ENCODE measurements at places on chromosomes 6 and 20.

GRCh38 chr6:38753707-38754106 is 38.6 kb downstream of the DNAH8 start:
- no peak for DNase-seq

GRCh38 chr6:158697811-158698210 is 48.0 kb downstream of the SYTL3 start:
- no peak for DNase-seq

- DNase-seq, result no peak
Measured at GRCh38 chr6:149782337-149782736, 32.8 kb downstream of the PCMT1 start.

GRCh38 chr6:116422238-116422637 is 38.9 kb upstream of the CALHM6 start:
- no peak for DNase-seq

GRCh38 chr6:170148709-170149470 is 142.0 kb downstream of the DLL1 start:
- no peak for DNase-seq

DNA sequence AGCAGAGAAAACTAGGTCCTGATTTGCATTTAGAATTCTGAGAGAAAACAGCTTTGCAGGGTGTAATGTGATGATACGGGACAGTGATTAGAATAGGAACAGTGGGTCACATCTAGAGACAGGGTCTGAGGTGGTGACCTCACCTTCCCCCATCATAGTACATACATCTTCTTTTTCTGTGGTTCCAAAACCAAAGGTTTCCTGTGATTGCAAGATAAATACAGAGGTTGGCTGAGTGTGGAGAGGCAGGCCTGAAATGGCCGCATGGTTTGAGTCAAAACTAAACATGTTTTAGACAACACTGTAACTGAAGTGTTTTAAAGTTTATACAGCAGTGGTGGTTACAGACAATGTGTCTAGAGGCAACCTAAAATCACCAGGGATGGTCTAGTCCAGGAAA is 10.4 kb upstream of the NT5DC1 start:
- no peak for DNase-seq

DNA sequence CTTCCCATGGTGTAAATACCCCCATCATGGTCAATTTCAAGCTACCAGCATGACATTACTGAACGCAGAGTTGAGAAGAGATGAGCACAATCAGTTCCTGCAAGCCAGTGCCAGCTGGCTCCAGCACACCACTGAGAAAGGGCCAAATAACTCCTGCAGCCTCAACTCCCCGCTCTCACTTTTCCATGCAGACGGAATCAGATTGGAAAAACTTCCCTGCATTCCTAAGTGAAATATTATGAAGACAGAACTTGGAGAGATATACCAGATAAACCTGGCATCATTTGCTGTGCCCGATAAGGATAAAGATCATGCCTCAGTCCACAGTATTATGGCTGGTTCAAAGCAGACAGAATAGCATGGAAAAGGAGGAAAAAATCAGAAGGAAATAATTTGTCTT is 56.7 kb downstream of the FILIP1 start:
- no peak for DNase-seq

- DNase-seq, result no peak
Measured at GRCh38 chr6:106740287-106740686, 110.9 kb downstream of the QRSL1 start.

All from NCI-H774 (cell line).